ENCODE measurements at places on chromosomes 2 and 18.

GRCh38 chr2:119106301-119106897, 52.2 kb downstream of the C1QL2 start:
- DNase-seq: no peak

- DNase-seq: no peak
Observed at GRCh38 chr2:20675701-20676352, 8.9 kb downstream of the GDF7 start.

DNA sequence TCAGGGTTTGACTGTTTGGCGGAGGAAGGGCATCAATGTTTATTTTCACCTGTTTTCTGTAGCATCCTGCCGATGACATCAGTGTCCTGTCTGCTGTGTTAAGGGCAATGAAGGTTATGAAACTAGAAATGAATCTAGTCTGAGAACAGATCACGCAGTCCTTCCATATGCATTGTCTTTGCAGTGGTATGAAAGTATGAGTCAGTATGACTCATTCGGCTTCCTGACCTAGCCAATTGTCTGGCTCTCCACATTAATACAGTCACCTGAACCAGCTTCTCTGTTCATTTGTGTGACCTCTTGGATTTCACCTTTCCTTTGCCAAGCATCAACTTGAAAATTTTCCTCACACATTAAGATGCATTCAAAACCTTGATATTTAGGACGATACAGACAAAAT, 353.8 kb downstream of the RND3 start:
- DNase-seq: no peak

- DNase-seq: no peak
Observed at GRCh38 chr2:119706221-119706620, 27.2 kb downstream of the TMEM177 start.

DNA sequence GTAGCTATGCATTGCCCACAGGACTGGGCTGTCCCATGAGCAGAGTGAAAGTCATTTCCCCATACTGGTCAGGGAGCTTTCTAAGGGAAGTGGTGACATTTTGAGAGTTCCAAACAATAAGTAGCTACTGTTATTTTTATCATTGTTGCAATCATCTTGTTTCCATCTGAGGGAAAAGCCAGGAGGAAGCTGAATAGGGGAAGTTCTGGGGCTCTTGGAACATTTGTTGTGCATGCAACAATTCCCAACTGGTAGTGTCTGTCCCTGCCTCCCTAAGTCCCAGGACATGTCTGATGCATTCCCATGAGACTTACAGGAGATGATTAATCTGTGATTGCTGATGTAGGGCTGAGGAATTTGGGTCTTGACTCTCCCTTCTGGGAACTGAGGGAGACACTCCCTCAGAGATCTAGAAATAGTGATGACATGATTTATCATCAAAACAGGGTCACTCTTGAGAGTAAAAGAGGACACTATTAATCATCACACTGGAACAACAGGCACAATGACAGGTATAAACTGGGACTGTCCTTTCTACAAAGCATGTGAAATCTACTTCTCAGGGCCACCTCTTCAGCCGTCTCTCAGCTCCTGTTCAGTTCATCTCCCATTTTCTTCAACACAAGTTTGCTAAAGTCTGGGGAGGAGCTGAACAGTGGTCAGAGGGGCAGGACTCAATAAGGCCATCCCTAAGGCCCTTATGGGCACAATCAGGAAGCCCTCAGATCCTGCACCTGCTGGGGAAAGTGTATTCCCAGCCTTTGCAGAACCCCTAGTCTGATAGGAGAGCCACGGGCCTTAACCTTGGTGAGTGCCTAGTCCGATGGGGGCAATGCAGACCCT, 28.0 kb upstream of the MARCO start:
- DNase-seq: no peak

- no peak for DNase-seq
Observed at GRCh38 chr2:36379710-36380448, 24.3 kb downstream of the CRIM1 start.

GRCh38 chr2:236988690-236989624, 96.7 kb upstream of the COPS8 start:
- DNase-seq: no peak

GRCh38 chr2:73970141-73970803, 14.4 kb upstream of the TET3 start:
- no peak for DNase-seq

GRCh38 chr18:24354278-24354677, 43.3 kb downstream of the OSBPL1A start:
- no peak for DNase-seq

DNA sequence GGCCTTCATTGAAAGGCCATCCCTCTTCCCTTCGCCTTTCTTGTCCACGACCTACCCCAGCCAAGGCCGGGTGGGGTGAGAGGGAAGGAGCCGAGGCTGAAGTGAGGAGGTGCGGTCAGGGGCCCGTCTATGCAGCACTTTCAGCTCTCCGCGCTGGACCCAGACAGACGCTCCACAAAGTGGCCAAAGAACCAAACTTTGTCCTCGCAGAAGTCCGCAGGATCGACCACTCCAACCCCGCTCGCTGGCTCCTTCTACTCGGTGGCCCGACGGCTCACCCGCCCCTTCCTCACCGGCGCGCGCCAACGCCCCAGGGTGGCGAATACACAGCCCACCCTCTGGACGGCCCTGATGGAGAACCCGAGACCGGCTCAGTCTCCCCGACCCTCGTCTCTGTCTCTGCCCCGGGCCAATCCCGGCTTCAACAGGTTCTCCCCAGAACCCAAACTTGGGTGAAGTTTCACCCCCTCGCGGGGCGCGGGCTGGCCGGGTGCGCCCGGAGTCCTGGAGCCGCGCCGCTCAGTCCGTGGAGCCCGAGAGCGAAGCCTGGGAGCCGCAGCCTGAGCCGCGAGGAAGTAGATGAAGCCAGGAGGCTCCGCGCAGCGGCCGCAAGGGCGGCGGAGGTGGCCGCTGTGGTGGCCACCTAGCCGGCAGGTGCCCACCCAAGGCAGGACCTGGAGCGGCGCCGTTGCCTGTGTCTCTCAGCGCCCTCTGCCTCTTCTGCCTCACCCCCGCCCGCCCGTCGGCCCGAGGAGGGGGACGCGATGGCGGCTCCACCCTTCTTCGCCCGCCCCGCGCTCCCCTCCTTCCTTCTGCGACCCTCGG, 26.7 kb upstream of the ALPP start:
- no peak for DNase-seq

DNA sequence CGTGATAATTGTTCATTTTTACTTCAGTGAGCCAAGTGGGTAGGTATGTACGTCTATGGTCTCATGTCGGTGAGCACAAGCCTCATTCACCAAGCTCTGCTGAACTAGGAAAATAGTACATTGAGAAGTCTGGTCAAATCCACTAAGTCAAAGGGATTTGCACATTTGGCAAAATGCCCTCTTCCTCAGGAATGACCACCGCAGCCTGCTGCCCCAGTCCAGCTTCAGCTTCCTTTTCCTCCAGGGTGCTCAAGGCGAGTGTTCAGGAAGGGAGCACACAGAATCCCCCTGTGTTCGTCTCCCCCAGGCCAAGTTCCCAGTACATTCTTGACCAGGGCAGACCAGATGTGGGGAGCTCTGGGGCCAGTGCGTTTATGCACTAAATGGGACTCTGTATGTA, 23.0 kb downstream of the TCF7L1 start:
- no peak for DNase-seq

GRCh38 chr2:175837046-175837445, 165.0 kb downstream of the LNPK start:
- DNase-seq: no peak

GRCh38 chr2:100059638-100060037, 82.8 kb downstream of the AFF3 start:
- DNase-seq: no peak

DNA sequence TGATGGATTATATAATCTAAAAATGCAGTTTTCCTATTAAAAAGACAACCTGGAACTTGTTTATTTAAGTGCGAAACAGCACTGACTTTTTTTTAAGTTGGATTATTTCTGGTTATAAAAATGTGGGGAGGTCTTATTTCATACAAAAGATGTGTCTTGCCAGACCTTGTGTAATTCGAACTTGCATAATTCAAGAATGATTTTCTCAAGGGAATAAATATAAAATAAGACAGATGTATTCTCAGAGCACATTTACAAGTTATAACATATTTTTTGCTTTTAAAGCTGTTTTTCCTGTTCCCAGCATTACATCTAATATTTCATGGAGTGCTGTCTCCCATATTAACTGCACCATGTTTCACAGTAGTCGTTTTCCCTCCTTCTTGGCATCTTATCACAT, 263.1 kb downstream of the CDH20 start:
- DNase-seq: no peak

GRCh38 chr2:237480988-237481525, 6.0 kb upstream of the MLPH start:
- no peak for DNase-seq

- no peak for DNase-seq
Observed at GRCh38 chr2:129849559-129850160, 129.8 kb upstream of the RAB6C start.

- DNase-seq: no peak
Observed at GRCh38 chr2:19319698-19320097, 38.7 kb downstream of the OSR1 start.

- DNase-seq: no peak
Observed at GRCh38 chr18:6476880-6477279, 62.2 kb upstream of the L3MBTL4 start.

DNA sequence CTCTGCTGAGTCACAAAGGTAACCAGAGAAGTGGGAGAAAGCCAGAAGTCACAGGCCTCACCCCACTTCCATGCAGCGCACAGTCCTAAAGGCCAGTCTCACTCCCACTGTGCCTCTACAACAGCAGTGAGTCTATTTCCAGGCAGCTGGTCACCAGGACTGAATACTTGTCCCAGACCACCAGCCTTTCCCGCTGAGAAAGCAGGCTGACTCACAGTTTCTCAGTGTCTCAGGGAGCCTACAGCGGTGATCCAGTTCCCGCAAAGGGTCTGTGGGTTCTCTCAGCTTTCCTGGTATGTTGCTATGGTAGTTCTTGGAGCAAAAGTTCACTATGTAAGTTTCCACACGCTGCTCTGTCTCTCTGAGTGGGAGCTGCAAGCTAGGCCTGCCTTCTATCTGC, 622.5 kb downstream of the RNF144A start:
- DNase-seq: no peak

- DNase-seq: no peak
Observed at GRCh38 chr2:162293122-162293786, 25.2 kb downstream of the IFIH1 start.

GRCh38 chr2:12929758-12930157, 213.0 kb downstream of the TRIB2 start:
- no peak for DNase-seq

DNA sequence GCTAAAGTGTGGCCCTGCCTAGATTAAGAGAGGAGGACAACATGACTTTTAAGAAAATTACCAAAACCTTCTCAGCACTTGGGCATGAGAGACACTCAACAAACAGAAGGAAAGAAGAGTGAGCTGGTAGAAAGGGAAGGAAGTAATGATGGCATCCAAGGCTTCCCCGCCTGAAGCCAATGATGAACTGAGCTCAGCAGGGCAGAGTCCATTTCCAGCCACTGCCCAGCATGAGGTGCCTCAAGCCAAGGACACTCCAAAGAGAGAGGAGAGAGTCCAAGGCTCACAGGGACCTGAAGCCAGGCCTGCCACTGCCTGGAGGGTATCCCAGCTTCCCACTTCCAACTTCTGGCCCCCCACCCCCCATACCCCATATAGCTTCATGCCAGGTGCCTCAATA, 9.5 kb upstream of the TNS1 start:
- DNase-seq: no peak

DNA sequence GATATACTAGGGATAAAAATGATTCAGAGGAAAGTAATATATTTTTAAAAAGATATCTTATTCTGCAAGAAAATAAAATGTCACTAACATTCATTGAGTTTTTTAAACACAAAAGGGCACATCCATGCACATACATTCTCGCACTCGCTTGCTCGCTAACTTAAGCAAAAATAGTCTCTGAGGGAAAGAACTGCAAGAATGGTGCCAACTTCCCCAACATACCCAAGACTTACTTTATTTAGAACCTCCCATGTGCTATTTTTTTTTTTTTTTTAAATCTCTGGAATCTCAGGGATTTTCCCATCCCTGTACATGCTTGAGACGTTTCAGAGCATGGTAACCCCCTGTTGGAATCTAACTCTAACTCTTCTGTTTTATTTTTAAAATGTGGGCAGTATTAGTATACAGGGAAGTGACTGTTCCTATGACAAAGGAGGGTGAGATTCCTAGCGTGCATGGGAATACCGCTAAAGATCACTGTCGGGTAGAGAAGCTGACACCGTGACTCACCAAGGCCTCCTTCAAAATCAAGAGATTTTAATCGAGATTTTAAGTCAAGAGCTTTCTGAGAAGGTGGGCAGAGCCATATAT, 187.9 kb upstream of the ZEB2 start:
- DNase-seq: no peak

GRCh38 chr2:118709786-118710185, 137.7 kb downstream of the EN1 start:
- DNase-seq: no peak

DNA sequence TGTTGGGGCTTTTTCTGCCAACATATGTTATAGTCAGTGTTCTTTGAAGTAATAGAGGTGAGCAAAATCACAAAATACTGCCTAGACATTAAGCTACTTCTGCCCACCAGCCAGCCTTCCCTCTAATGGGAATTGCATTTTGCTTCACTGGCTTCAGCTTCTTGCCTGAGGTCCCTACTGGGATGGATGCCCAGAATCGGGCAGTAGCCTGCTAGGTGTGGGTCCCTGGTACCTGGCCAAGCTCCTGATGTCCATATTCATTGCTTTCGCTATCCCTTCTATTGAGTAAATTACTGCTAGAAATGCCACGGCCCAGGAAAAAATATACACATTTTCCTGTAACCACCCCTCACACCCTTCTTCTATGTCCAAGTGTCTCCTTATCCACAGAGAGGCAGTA, 27.0 kb downstream of the CRYGD start:
- DNase-seq: no peak

- DNase-seq: no peak
Observed at GRCh38 chr2:64745562-64745961, 91.8 kb upstream of the SERTAD2 start.

DNA sequence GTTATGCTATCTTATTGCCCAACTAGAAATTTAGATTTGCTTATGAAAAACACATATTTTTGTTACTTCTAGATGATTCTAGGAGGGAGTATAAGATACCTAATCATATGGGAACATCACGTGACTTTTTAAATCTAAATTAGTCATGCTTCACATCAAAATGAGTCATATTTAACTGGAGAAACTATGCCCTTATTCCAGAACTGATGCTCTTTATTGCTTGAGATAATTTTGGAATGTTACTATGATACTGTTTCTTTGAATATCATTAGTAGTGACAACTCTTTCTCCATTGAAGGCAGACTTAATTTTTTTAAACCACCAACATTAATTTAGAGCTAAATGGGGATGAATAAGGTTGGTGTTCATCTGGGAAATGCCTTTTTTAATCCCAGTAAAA, 19.9 kb upstream of the ELAC1 start:
- no peak for DNase-seq

DNA sequence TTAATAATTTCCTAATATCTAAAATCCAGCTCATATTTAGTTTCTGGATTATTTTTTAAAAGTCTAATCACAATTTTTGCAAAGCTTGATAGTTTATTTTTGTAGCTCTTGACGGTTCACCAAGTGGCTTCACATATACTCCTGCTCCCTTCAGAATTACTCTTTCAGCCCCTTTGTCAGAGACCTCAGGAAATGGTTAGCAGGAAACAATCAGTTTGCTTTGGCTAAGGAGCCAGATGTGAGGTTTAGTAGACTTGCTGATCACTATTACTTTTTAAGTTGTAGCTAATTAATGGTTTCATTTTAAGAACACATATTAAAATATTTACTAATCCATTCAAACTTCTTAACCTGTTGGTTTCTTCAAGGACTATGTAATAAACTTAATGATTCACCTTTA, 2.3 kb downstream of the RBBP8 start:
- no peak for DNase-seq

- DNase-seq: no peak
Observed at GRCh38 chr2:149033716-149034115, 4.8 kb upstream of the LYPD6B start.

Data from activated naive CD4-positive, alpha-beta T cell treated with Interleukin-2 at 50 U/mL for 16 hours (primary cell).